ENCODE measurements at places on chromosomes 11 and 22.

GRCh38 chr11:22449441-22449840 is 111.3 kb downstream of the SLC17A6 start:
- no peak for DNase-seq

DNA sequence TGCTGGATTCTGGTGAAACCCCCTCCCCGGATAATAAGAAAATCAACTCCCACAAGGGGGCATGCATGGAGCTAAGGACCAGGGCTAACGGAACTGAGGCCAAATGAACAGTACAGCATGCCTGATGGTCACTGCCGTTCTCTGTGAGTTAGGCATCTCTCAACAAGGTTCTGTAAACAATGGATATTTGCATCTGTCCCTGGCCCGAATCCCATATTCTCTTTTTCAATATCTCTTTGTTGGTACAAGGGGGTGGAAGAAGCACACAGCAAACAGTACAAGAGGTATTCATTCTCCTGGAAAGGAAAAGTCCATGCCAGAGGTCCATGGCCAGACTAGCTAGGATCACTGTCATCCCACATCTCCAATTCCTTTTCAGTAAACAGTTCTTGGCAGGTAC is 32.2 kb upstream of the APOA1 start:
- DNase-seq: no peak

GRCh38 chr22:41022470-41023298 is 69.7 kb upstream of the EP300 start:
- DNase-seq: peak; percentile 82

GRCh38 chr11:44068180-44068579 is 2.1 kb downstream of the ACCS start:
- no peak for DNase-seq

- DNase-seq: no peak
Observed at GRCh38 chr22:50206599-50206998, 5.8 kb downstream of the SELENOO start.

DNA sequence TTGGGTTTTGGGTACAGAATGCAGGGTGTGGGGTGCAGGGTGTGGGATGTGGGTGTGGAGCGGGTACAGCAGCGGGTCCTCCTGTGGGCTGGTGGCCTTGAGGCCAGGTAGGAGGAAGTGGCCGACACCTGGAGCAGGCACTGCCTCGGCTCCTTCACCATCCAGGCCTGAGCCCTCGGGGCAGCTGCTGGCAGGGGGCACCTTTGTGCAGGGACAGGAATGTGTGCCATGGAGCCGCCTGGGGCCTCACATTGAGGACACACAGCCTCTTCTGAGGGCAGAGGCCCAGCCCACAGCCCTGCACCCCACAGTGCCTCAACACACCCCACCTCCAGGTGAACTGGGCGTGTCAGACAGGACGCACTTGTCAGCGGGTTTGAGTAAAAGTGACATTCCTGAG is 984.0 kb downstream of the BRD1 start:
- DNase-seq: no peak

Data from CD4-positive, alpha-beta T cell treated with Interleukin-10 for 1 hour (primary cell).